ENCODE measurements at places on chromosomes 6 and 20.
A peak's percentile ranks its signal among the peaks of the same experiment; 100 is the strongest.

- no peak for DNase-seq
Observed at GRCh38 chr20:14951105-14951504, 613.7 kb upstream of the FLRT3 start.

GRCh38 chr6:3455147-3455568 lies 1.7 kb downstream of the SLC22A23 start:
- DNase-seq: peak; percentile 54

GRCh38 chr6:33201147-33201545 lies 479 bp downstream of the SLC39A7 start:
- DNase-seq: peak; percentile 78

DNA sequence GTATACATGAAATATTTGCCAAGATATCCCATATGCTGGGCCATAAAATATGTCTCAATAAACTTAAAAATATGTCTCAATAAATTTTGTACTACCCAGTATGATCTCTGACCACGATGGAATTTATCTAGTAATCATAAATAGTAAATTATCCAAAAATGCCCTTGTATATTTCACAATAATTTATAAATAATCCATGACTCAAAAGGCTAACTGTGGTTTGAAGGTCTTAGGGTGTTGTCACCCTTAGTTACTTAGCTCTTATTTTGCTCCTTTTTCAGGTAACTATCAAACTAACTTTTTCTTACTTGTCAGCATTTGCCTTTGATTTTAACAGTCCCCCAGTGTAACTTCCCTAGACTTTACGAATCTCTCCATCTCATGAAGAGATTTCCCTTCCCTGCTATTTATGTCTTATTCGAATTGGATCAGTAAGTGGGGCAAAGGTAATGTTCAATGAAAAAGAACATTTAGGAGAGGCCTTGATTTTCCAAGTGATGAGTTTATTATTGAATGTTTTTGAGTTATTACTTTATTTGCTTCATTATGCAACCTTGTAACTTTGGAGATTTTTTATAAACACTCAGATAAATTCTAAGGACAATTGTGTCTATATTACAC lies 109.0 kb upstream of the THBS2 start:
- no peak for DNase-seq

DNA sequence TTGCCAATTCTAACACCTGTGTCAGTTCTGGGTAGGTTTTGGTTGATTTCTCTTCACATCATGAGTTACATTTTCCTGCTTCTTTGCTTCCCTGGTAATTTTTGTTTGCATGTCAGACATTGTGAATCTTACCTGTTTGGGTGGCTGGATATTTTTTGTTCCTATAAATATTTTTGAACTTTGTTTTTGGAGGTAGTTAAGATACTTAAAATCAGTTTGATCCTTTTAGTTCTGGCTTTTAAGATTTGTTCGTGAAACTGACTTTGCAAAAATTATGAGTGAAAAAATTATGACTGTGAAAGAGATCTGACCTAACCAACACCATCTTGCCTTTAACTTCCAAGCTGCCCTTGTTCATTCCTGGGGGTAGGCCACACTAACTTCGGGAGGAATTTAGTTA lies 69.5 kb downstream of the BCAS1 start:
- no peak for DNase-seq

- DNase-seq: peak; percentile 96
Observed at GRCh38 chr6:49939993-49940498, 23.9 kb downstream of the DEFB114 start.

- peak; percentile 79 for DNase-seq
Observed at GRCh38 chr20:39112178-39112743, 150.1 kb downstream of the DHX35 start.

DNA sequence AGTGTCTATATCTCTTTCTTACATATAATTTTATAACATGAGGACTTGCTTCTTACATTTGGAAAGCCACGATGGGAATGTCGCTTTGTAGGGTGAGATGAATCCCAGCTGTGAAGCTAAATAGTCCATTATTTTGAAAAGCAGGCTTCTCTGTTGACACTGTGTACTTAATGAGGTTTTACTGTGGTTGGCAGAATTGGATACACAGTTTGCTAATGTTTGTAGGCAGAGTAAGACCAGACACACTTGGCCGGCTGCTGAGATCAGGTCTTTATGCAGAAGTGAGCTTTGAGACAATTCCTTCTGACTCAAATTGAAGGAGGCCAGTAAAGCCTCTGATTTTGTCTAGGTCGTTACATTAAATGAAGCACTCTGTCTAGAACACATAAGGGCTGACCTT lies 93.0 kb downstream of the NDUFAF5 start:
- DNase-seq: no peak
